Frontal cortex (tissue), 4 donors: ENCODE measurements at places on chromosomes 2 and 18.

DNA sequence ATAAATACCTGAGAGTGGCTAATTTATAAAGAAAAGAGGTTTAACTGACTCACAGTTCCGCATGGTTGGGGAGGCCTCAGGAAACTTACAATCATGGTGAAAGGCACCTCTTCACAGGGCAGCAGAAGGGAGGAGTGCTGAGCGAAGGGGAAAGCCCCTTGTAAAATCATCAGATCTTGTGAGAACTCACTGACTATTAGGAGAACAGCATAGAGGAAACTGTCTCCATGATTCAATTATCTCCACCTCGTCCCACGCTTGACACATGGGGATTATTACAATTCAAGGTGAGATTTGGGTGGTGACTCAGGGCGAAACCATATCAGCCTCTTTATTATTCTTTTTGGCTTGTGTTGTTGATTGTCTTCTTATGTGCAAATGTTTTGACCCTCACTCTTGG, 76.2 kb downstream of the WDR7 start:
- DNase-seq = no peak

DNA sequence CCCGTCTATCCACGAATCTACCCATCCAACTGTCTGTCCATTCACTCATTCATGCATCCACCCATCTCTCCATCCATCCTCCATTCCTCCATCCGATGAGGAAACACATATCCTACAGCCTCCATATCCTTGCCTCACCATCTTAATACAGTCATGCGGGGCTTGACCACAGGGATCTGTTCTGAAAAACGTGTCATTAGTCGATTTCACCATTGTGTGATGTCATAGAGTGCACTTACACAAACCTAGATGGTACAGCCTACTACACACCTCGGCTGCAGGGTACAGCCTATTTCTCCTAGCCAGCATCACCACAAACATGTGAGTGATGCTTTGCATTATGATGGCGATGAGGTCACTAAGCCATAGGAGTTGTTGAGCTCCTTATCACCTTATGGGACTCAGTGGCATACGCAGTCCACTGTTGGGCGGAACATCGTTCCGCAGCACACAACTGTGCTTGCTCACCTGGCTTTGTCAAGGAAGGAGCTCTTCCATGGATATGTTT, 1.9 kb upstream of the NT5DC4 start:
- DNase-seq = no peak

GRCh38 chr2:179263015-179263414, 1.6 kb downstream of the SESTD1 start:
- DNase-seq = no peak

- DNase-seq = no peak
Measured at GRCh38 chr2:160322320-160322719, 122.2 kb upstream of the ITGB6 start.

GRCh38 chr2:32291746-32292145, 14.0 kb downstream of the YIPF4 start:
- no peak for DNase-seq

- no peak for DNase-seq
Measured at GRCh38 chr2:203596183-203596582, 61.1 kb upstream of the RAPH1 start.

DNA sequence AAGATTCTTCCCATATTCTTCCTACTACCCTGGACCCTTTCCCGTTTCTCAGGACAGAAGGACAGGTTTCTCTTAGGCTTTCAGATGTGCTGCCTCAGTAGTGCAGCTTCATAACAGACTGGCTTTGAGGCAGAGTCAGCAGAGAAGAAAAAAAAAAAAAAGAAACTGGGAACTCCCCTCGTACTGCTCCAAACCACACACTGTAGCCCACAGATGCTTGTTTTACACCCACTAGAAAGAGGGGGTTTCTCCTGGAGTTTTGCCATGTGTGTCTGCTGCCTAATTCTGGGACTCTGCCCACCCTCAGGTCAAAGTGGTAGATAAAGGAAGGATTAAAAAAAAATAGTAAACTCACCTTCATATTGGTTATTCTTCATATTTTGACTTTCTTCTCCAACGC, 95.9 kb downstream of the NCOA1 start:
- DNase-seq = no peak

GRCh38 chr18:36559149-36559857, 261.8 kb downstream of the FHOD3 start:
- no peak for DNase-seq

GRCh38 chr18:56445422-56445821, 193.0 kb downstream of the TXNL1 start:
- no peak for DNase-seq

- no peak for DNase-seq
Measured at GRCh38 chr2:56615760-56616159, 432.0 kb downstream of the CCDC85A start.

DNA sequence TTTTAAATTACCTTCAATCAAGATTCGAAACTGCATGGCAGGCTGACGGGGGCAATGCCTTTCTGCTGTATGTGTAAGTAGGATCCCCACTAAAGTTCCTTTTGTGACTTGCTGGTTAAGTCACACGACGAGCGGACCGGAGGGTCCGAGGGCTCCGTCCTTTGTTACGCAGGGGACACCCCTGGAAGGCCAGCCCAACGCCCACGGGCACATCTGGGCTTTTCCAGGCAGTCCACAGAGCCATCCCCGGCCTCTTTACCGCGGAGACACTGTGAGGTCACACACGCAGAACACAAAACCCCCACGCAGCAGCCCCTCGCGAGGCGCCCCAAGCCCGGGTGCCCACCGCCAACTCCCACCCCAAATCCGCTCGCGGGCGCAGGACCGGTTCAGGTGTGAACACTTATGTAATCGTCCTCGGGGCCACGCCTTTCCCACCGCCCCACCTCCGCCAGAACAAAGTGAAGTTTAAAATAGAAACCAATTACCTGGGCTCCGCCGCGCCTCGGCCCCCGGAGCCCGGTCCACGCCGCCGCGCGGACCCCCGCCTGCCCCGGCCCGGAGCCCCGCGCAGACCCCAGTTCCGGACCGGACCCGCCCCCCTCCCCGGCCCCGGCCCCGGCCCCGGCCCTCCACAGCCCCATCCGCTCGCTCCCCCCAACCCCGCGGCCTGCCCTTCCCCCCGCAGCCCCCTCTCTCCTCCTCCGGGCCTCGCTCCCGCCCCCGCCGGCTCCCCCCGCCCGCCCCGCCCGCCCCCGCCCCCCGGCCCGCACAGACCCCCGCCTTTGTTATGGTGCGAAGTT, 4.2 kb downstream of the ZNF516 start:
- no peak for DNase-seq

DNA sequence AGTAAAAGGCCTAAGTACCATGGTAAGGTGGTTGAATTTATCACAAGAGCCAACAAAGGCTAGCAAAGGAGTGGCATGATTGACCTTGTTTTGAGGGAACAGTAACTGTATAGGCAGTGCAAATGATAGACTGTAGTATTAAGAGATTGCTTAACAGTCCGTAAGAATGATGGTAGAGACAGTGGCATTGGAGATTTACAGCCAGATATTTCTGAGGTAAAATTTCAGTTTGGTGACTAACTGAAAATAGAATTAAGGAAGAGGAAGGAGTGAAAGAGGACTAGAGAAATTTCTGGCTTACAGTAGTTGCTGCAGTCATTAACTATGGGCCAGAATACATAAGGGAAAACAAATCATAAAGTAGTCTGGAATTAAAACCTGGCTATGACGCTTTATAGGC, 4.4 kb upstream of the BAZ2B start:
- DNase-seq = no peak

- DNase-seq = no peak
Measured at GRCh38 chr18:71136487-71136886, 847.6 kb downstream of the SOCS6 start.

- DNase-seq = no peak
Measured at GRCh38 chr2:8566155-8566670, 115.6 kb upstream of the ID2 start.

- no peak for DNase-seq
Measured at GRCh38 chr18:8634508-8634907, 25.3 kb downstream of the RAB12 start.

GRCh38 chr2:68926796-68927195, 25.9 kb downstream of the GKN2 start:
- DNase-seq = no peak

- DNase-seq = no peak
Measured at GRCh38 chr18:79600141-79600540, 79.5 kb upstream of the CTDP1 start.

- no peak for DNase-seq
Measured at GRCh38 chr2:227615906-227616305, 1.3 kb upstream of the SCYGR3 start.

- DNase-seq = no peak
Measured at GRCh38 chr2:37875403-37875906, 49.6 kb upstream of the RMDN2 start.

GRCh38 chr2:216348756-216349308, 23.5 kb downstream of the MARCHF4 start:
- no peak for DNase-seq

DNA sequence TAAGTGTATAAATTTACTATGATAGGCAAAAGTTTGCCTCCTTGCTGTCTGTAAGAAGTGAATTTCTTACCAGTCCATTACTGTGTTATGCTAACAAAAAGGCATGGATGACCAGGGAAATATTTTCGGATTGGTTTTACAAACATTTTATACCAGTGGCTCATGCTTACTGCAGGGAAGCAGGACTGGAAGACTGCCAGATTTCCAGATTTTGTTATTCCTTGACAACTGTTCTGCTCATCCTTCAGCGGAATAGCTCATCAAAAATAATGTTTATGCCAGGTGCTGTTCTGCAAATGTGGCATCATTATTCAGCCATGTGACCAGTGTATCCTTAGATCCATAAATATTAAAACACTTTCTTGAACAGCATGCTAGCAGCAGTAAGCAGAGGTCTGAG, 40.4 kb upstream of the NETO1 start:
- no peak for DNase-seq

GRCh38 chr2:65553504-65554074, 121.2 kb upstream of the SPRED2 start:
- no peak for DNase-seq

DNA sequence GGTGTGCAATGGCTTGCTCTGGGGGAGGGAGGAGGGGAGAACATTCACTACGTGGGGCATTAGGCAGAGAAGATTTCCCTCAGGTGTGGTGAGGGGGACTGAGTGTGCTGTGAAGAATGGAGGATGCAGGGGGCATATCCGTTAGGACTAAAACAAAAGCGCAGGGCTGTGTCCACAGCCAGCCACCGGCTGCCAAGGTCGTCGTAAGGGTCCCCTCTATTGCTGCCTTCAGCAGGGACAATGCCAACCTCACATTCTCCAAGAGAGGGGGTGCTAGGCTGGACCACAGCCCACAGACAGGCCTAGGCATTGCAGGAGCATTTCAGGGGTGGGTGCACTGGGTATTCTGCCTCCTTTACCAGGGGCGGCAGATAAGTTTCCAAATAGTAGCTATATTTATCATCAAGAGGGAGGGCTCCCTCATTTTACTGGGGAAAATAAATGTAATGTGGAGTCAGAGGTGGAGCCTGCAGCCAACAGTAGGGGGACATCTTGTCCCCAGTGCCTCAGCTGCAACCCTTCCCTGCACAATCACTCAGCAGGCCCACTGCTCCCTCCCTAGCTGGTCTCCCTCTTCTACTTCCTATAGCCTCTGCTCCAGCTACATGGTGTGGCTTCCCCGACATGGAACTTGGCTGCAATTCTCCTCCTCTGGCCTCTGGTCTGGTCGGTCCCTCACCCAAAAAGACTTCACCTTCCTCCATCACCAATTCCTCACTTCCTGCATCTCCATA, 74.9 kb upstream of the OTOF start:
- DNase-seq = no peak

DNA sequence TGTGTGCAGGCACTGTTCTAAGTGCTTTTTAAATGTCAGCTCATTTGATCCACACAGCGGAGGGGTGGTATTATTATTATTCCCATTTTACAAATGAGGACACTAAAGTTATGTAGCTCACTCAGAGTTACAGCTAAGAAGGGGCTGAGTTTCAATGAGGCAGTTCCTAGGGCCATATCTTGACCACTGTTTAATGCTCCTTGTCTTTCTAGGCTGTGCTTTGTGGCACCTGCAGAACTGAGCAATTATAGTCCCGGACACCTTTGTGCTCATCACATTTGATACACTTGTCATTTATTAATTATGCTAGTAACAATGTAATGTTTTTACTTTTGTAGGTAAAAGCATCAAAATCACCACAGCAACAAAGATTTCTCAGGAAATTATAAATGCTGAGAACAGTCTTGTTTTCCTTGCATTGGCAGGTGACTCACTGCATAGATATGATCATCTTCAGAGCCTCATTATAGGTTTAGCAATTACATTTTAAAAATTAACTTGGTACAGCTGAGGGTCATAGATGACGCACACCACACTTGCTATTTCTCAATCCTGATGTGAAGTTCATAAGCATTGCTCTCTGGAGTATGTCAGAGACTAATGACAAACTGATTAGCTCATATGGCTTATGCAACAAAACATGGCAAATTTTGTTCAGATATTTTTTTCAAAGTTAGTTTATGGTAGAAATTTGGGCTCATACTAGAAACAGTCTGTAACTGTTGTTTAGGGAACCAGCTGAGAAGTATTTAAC, 366.8 kb downstream of the TGIF1 start:
- DNase-seq = no peak

DNA sequence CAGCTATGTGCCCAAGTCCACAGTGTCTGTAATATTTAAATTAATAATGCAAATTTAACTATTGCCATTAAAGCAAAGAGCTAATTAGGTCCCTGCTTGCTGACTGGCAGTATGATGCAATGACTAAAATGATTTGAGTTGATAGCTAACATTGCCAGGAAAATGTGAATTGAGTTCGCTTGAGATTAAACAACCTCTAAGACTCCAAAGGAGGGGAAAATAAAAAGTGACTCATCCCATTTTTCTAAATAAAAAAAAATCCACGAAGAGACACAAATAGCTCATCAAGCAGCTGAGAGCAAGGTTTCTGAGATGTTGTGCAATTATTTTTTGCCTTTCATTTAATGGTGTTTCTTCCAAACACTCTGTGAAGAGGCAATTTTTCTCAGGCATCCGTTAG, 413.0 kb downstream of the MTX2 start:
- no peak for DNase-seq

DNA sequence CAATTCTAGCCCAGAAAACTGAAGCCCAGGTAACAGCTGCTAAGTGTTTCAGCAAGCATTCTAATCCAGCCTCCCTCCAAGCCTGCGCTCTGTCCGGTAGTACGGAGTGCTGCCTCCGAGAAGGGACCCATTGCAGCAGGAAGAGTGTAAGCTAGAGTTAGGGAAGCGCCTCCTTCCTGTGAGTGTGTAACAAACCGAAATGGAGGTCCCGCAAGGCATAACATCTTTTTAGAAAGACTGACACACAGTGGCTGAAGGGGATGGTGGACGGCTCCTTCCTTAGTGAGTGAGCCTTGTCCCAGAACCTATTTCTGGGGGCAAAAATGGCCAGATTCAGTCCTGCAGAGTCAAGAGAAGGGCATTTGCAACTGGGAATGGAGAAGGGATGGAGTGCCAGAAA, 12.2 kb downstream of the PKDCC start:
- DNase-seq = no peak

- DNase-seq = no peak
Measured at GRCh38 chr2:70143314-70144150, 47.3 kb downstream of the C2orf42 start.
